ENCODE measurements at places on chromosomes 16 and 17.

DNA sequence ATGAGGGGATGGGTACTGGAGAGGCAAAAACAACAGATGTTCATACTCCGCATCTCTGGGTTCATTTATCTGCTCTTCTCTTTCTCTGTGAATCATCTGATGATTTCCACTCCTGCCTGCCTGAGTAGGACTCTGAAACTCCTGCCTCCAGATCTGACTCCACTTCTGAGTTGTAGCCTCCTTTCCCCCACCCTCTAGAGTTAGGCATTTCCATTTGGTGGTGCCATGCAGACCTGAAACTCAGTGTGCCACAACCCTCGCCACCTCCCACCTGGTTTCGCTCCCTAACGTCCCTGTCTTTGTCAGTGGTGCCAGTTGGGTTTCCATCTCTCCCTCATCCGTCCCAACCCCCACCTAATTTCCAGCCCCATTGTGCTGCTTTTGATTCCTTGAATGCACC, 126.2 kb downstream of the PRKCB start:
- no peak for DNase-seq

GRCh38 chr17:81328978-81329926, 34.1 kb upstream of the SLC38A10 start:
- DNase-seq, result no peak

GRCh38 chr16:3542601-3543373, 34.4 kb downstream of the NLRC3 start:
- no peak for DNase-seq

GRCh38 chr16:4966736-4967453, 8.8 kb downstream of the SEC14L5 start:
- DNase-seq, result no peak

- DNase-seq, result no peak
These were observed 57.4 kb upstream of the TEKT3 start for GRCh38 chr17:15398736-15399331.

- no peak for DNase-seq
These were observed 577.1 kb upstream of the CDH5 start for GRCh38 chr16:65789161-65789945.

- DNase-seq, result no peak
These were observed 34.9 kb upstream of the NLRP1 start for GRCh38 chr17:5619088-5619740.

DNA sequence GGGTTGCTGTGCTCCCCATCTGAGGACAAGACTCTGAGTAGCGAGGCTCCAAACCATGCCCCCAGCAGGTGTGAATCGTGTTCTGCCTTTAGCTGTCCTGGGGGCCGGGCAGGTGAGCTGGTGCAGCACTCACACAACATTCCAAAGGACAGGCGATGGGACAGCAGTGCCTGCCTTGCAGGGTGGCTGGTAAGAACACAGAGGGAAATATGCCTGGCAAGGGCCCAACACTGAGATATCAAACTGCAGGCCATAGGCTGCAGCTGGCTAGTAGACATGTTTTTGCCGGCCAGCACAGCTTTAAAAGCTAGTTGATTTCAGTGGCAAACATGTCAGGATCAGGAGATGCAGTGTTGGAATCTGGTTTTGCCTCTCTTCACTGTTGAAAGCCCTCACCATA, 23.6 kb downstream of the CLEC16A start:
- DNase-seq, result no peak

DNA sequence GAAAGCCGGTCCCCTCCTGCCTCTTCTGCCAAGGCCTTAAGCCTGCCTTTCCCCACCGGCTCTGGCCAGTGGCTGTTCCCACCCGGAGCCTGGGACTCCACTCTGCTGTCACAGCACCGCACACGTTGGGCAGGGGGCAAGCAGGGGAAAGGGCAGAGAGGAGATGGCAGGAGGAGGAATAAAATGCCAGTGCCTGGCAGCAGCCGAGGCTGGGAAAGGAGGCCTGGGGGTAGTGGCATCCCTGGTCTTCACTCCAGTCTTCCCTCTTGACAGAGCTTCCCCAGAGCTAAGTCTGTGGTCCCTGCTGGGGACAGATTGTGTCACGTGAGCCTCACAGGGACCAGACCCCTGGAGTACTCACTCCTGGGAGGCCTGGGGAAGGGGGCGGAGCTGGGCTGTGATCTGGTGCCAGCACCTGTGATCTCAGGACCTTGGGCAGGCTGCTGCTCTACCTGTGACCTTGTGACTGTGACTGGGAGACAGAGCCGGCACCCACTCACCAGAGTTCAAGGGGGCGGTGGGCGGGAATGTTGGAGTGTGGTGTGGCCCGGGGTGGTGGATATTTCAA, 97.2 kb upstream of the GSE1 start:
- no peak for DNase-seq
